ENCODE measurements at places on chromosomes 3 and 15. TPM values are rescaled to one million over a fixed set of nuclear protein-coding genes. Genes with fewer than 3 reads are reported as not detected.

Gene C15orf40
- total RNA-seq = 10.3 TPM

Gene CACNA1D
- total RNA-seq = 0.44 TPM

Gene LINGO1
- total RNA-seq = under 0.01 TPM

Gene ZNF502
- 5.2 TPM for total RNA-seq

Gene TFDP2
- 20.9 TPM for total RNA-seq

Gene ST8SIA2
- total RNA-seq = not detected

Gene GATA2
- 4.1 TPM for total RNA-seq

Gene COMMD4
- 114 TPM for total RNA-seq

Gene GUCA1C
- not detected for total RNA-seq

Gene PLSCR4
- 99.1 TPM for total RNA-seq

Gene FOXL2
- total RNA-seq = not detected

Gene ALPK3
- total RNA-seq = 1.1 TPM

Gene PLA2G4D
- not detected for total RNA-seq

Gene SI
- total RNA-seq = not detected

Gene TRPM7
- 51.1 TPM for total RNA-seq

Gene MST1R
- total RNA-seq = 2.0 TPM

Gene GNB4
- 57.2 TPM for total RNA-seq

Gene GPR62
- under 0.01 TPM for total RNA-seq

Gene SKOR1
- total RNA-seq = 0.19 TPM

Gene NLGN1
- total RNA-seq = 2.8 TPM

Gene IQCF5
- total RNA-seq = not detected

Gene RTP1
- total RNA-seq = not detected

Gene MUC20
- total RNA-seq = 0.50 TPM
